Activated CD8-positive, alpha-beta memory T cell treated with anti-CD3 and anti-CD28 coated beads for 4 hours (primary cell): ENCODE measurements at places on chromosomes 5 and 9.

DNA sequence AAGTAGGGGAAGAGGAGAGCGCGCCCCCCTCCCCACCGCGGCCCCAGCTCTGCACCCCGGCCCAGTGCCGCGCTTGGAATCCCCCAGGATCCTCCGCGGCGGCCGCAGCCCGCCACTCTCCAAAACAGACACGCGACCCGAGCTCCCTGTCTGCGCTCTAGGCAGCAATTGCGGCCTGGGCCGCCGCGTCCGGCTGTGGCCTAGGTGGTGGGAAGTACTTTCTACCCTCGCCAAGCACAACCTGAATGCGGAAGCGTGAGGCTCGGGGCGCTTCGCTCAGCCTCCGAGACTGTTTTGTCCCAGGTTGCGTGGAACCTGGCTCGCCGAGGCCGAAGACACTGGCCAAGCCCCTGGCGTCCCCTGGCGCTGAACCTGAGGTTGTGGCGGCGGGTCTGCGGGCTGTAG lies 3.3 kb upstream of the FOXB2 start:
- no peak for DNase-seq

GRCh38 chr9:6354072-6354686 lies 26.0 kb downstream of the TPD52L3 start:
- peak; percentile 9 for DNase-seq

DNA sequence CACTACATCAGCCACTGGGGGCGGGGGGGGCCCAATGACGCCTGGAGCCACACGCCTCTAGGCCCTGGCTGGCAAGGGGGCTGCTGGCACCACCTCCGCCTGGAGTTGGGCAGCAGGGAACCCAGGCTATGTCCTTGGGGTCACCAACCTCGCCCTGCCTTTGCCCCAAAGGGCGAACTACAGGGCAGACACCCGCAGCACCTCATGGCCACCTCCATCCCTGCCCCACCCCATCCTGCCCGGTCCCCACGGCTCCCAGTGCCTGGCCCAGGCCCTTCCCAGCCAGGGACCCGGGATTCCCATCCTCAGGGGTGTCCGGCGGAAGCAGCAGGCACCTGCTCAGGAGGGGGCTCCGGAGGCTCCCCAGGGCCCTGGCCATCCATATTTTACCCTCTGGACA lies 37.0 kb downstream of the NACC2 start:
- DNase-seq: no peak

DNA sequence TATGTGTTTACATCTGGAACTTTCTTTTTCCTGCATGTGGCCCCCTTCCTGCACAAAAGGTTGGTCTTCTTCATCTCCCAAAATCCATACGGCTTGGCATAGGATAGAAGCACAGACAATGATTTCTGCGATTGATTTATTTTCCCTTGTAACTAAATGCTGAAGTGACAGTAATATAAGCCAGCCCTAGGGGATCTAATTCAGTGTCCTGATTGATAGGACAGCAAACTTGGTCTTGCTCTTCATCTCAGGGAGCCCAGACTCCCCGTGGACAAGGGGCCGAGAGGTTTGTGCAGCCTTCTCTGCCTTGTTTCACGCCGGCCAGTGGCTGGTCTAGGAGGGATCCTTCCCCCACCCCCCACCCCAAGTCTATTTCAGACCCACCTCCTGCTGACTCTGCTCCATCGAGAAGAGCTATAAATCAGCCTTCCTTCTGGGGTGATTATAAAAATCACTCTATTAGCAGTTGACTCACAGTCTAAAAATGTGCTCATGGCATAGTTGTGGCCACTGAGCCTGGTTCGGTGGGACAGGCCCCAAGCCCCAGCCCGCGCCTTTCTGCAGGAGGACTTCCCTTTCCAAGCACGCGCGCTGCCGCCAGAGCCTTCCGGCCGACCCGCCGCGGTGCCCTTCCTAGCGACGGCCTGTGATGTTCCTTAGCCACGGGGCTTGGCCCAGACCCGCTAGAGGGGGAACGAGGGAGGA lies 89.8 kb upstream of the COL5A1 start:
- DNase-seq: no peak

GRCh38 chr5:152403046-152403445 lies 2.0 kb downstream of the NMUR2 start:
- no peak for DNase-seq
